Spinal cord (tissue), 10 donors: ENCODE measurements at places on chromosomes 4 and X. TPM values are rescaled to one million over a fixed set of nuclear protein-coding genes. Genes with fewer than 3 reads are reported as not detected.

DNA sequence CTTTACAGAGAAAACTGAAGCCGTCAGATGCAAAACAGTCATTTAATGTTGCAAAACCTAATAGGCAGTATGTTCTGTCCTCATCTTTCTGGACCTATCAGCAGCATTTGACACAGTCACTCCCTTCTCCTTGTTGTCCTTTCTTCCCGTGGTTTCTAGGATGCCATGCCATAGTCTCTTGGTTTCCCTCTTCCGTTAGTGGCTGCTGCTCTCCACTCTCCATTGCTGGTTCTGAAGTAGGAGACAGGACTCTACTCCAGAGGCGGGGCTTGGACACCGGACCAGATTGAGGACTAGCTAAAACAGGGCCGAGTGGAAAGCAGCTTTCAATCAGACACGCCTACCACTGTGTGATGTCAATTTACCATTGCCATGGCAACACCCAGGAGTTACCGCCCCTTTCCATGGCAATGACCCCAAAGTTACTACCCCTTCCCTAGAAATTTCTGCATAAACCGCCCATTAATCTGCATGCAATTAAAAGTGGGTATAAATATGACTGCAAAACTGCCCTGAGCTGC, 88.8 kb upstream of the CCDC160 start:
- DNase-seq: no peak

GRCh38 chrX:71175531-71175930, 30.9 kb downstream of the NLGN3 start:
- no peak for DNase-seq

GRCh38 chrX:68692651-68693050, 45.2 kb downstream of the STARD8 start:
- no peak for DNase-seq

GRCh38 chr4:150289198-150289597, 211.0 kb downstream of the DCLK2 start:
- DNase-seq: no peak

GRCh38 chrX:41009850-41010846, 75.1 kb upstream of the USP9X start:
- DNase-seq: peak; percentile 39

GRCh38 chrX:14672611-14673172, 143.4 kb downstream of the GLRA2 start:
- DNase-seq: no peak

DNA sequence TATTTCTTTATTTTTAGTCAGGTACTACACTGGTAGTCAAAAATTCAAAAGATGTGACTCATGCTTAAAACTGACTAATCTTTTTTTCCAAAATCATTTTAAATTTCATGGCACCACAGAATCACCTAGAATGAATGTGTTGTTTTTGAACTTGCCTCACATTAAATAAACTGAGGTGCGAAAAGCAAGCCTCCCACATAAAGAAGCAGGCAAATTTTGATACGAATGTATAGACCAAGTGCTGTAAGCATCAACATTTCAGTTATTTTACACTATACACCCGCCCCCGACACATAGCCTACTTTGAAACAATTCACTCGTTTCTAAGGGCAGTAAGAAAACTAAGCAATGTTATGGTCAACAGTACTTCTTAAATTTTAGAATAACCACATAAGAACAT, 94.3 kb downstream of the MRPL1 start:
- DNase-seq: no peak

DNA sequence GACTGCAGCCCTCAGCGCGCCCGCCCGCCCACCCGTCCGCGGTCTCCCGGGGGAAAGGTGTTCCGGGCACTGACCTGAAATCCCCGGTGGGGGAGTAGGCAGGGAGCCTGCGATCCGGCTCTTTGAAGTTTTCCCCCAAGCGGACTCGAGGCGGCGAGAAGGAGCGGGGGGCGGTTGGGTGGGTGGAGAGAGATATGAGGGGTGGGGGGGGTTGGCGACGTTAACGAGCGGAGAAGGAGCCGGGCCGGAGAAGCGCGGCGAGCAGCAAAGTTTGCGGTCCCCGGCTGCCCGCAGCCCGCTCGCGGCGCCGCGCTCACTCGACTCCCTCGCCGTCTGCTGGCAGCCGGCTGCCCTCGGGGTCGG, 636 bp downstream of the BCOR start:
- no peak for DNase-seq

GRCh38 chrX:129632443-129632842, 22.3 kb downstream of the APLN start:
- no peak for DNase-seq

GRCh38 chrX:12975991-12976558, 1.2 kb downstream of the TMSB4X start:
- DNase-seq: no peak

- no peak for DNase-seq
Measured at GRCh38 chrX:47285836-47286320, 53.1 kb downstream of the USP11 start.

Gene HSFX4
- not detected for total RNA-seq

Gene CXCL5
- 0.40 TPM for total RNA-seq

Gene RENBP
- total RNA-seq: 10.4 TPM

Gene ETDC
- not detected for total RNA-seq
